ENCODE measurements at places on chromosomes 2 and 18.
A peak's percentile ranks its signal among the peaks of the same experiment; 100 is the strongest.

GRCh38 chr2:142745691-142746090 is 131.8 kb upstream of the KYNU start:
- no peak for DNase-seq

DNA sequence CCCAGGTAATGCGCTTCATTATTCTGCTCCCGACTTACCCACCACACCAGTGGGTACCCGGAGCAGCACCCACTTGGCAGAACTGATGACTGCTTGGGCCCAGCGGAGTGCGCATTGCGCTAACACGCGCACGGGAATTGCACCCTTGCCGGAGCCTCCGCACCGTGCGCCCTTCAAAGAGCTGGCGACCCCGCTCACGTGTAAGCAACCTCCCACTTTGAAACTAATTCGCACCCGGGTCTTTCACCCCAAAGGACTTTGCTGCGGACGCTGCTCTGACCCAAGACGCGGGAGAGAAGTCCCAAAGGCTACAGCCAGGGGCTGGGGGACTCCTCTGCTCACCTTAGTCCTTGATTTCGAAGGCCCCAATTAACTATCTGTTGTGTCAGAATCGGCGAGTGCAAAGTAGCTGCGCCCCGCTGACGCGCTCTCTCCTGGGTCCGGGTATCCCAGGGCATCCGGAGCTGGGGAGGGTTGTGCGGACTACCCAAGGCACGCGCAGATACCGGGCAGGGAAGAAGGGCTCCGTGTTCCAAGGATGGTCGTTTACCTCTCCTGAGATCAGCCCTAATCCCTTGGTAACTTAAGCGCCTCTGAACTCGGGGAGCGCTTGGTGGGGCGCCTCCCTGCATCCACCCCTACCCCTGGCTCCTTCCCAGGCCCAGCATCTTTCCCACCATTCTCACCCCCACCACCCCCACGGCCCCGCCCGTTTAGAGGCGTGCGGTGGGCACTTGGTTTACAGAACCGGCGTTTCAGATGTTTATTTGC is 13.1 kb upstream of the SATB2 start:
- no peak for DNase-seq

- no peak for DNase-seq
Observed at GRCh38 chr2:52084759-52085158, 1052.8 kb upstream of the NRXN1 start.

DNA sequence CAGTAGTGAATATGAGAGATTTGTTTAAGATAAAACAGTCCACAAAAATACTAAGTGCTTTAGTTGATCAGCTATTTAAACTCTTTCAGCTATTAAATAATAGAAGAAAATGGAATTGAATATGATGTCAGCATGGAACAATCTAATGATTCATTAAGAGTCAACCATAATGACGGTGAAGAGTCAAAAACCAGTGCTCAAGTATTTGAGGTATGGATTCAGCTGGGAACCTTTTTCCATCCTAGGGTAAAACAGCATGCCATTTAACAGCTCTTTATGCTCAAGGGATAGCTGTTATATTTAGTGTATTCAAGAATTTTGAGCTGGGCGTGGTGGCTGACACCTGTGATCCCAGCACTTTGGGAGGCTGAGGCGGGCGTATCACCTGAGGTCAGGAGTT is 29.7 kb downstream of the CARF start:
- no peak for DNase-seq

DNA sequence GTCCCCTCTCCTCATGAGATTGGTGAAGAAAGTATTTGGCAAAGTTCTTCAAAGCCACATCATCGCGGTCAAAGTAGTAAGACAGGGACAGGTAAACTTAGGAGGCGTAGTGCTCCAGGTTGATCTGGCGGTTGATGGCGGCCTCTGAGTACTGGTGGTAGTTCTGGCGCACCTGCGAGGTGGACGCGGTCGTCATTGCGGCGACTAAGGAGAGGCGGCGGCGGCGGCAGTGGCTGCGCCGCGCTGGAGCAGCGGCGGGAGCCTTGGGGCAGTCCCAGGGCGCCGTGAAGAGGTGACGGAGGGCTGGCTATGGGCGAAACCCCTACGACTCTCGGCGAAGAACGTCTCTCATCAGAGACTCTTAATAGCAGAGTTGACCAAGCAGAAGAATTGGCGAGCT is 107.2 kb upstream of the UBE2E3 start:
- no peak for DNase-seq

GRCh38 chr2:232028071-232028470 is 66.6 kb downstream of the DIS3L2 start:
- DNase-seq = no peak

DNA sequence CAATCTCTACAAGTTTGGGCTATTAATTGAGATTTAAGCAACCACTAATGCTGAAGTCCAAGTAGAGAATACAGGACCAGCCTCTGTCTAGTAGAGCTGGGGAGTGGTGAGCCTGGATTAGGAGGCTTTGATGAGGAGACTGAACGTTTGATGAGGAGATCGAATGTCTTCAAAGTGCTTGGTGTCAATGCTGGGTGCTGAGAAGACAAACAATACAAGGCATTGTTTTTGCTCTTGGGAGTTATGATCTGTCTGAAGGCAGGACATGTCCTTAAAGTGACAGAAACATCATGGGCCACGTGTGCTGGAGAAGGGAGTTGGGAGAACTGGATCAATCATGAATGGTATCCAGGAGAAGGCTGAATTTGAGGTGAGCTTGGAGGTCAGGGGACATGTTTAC is 143.6 kb downstream of the SPHKAP start:
- DNase-seq = no peak

DNA sequence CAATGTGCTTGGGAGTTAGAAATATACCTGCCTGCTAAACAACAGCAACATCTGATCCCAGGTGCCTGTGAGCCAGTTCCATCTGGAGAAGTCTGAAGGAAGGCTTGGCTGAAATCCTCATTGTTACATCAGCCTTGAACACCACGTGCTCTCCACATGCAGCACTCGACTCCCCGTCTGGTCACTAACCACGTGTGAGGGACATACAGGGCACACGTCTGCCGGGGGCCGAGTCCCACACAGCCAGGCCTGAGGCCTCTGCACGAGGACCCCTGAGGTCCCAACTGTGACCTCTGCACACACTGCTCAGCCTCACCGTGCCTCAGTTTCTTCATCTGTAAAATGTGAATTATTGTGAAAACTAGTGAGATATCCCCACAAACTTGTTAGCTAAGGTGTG is 236.5 kb upstream of the SALL3 start:
- no peak for DNase-seq

DNA sequence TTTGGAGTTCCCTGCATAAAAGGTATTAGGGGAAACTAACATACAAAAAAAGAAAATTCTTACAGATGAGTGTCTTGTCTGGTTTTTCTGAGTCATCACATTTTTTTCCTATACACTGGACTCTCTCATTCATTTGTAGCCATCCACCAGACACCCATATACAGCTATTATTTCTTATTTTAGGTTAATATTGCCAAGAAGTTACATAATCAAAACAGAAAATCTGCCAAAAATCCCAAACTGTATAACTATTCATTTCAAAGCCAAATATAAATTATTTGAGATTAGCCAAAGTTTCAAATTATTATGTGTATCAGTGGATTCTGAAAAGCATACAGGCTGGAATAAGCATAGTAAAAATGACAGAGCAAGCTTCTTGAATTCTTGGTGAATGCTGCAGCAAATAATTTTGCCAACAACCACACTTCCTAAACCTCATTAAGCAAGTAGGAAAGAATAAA is 191.2 kb downstream of the NCKAP5 start:
- peak; percentile 12 for DNase-seq

GRCh38 chr2:237574894-237575868 is 8.8 kb downstream of the PRLH start:
- no peak for DNase-seq

DNA sequence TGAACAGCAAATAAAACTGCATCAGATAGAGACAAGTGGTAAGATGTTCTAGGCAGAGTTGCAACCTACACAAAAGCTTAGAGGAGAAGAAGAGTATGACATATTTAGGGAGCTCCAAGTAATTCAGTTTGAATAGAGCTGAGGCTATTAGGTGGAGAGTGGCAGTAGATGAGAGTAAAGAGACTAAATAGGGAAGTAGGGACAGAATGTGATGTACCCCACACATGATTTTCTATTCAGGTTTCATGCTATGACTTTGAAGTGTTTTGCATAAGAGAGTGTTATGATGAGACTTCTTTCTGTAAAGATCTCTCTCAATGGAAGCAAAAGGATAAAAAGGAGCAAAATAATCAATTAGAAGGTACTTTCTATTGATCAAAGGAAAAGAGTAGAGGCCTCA is 206.8 kb upstream of the ERBB4 start:
- DNase-seq = no peak

GRCh38 chr2:159714247-159714930 is 2.1 kb downstream of the MARCHF7 start:
- peak; percentile 79 for DNase-seq

DNA sequence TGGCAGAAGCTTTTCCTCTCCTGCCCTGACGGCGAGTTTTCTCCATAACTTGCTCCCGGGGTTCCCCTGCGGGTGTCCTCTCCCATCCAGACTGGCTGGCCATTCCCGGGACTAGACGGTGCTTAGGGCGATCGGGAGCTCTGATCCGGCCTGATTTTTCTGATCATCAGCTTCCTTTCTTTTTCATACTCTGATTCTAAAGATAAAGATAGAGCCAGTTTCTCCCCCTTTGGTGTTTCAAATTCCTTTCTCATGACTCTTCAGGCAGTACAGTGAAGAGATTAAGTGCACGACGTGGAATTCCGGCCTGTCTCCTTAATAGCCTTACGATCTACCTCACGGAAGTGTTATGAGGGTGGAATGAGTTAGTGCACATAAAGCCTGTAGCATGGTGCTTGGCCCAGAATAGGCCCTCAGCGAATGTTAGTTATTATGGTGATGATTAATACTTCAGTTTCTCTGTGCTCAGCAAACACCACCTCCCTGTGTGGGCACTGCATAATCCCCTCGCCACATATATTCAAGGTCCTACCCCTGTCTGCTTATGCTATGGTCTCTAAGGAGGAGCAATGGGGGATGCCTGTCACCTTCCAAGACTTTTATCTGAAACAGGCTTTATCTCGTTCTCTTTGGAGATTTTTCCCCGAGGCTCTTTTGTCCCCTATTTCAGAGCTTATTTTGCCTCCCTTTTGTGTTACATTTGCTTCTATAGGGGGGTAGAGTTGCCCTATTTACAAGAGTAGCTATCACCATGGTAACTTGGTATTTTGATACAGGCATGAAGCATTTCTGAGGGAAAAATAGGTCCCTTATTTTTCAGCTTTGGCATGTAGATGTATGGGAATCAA is 254.8 kb downstream of the CDH2 start:
- DNase-seq = peak; percentile 15

GRCh38 chr2:135962366-135963123 is 22.9 kb downstream of the DARS1 start:
- no peak for DNase-seq

DNA sequence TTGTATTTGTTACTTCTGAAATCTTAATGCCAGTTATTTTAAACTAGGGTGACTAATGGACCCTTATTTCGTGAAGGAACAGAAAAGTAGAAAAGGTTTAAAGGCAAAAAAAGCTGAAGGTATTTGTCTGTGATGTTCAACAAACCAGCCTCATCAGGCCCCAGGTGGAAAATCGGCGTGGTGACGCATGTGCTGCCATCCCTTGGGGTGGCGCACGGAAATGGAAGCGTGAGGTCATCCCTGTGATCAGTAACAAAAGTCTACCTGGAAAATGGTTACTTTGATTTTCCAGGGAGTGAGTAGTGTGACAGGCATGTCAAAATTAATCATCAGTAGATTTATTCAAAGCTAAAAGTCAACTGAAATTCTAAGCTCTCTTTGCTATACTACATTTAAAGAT is 313.2 kb downstream of the GBX2 start:
- DNase-seq = no peak

GRCh38 chr2:75640621-75641121 is 5.9 kb upstream of the MRPL19 start:
- DNase-seq = peak; percentile 50

DNA sequence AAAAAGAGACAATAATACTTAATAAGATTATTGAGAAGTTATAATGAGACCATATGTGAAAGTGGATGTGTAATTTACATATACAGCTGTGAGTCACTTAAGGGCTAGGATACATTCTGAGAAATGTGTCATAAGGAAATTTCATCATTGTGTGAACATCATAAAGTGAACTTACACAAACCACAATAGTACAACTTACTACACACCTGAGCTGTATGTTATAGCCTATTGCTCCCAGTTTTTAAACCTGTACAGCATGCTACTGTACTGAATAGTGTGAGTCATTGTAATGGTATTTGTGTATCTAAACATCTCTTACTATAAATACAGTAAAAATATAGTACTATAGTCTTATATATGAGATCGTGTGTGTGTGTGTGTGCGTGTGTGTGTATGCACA is 1420.3 kb upstream of the PIK3C3 start:
- no peak for DNase-seq

- no peak for DNase-seq
Observed at GRCh38 chr2:100903534-100904258, 83.8 kb downstream of the NPAS2 start.

DNA sequence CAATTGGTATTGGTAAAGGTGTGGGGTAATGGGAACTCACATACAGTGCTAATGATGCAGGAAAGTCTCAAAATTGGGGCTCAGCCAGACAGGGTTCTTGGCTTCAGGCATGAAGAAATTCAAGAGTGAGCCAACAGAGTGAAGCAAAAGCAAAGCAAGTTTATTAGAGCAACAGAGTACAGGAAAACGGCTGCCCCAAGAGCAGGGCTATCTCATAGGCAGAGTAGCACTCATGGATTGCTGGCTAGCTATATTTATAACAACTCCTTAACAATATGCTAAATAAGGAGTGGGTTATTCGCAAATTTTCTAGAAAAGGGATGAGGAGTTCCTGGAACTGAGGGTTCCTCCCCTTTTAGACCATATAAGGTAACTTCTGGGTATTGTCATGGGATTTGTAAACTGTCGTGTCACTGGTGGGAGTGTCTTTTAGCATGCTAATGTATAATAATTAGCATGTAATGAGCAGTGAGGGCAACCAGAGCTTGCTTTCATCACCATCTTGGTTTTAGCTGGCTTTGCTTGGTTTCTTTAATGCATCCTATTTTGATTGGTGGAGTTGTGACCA is 233.8 kb upstream of the NOL4 start:
- no peak for DNase-seq

- no peak for DNase-seq
Observed at GRCh38 chr18:56836173-56836572, 185.0 kb downstream of the WDR7 start.

DNA sequence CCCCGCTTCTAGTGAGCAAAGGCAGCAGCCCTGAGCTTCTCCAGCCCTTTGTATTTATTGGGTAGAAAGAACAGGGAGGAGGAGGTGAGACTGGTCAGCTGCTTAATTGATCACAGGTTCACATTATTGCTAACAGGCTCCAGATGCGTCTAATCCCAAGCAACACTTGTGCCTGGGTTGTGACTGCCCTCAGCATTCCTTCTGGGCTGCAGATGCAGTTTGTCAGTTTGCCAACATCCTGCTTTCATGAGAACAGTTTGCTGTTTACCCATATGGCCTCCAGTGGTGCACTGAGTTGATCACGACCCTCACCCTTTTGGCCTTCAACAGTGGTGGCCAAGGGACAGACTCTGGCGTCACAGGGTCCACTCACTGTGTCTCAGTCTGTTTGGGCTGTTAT is 159.5 kb upstream of the ZNF516 start:
- no peak for DNase-seq

All from hepatic stellate cell (primary cell).